ENCODE measurements at places on chromosomes 7 and 10.

- peak; percentile 17 for DNase-seq
Observed at GRCh38 chr10:98404571-98405359, 10.2 kb downstream of the PYROXD2 start.

DNA sequence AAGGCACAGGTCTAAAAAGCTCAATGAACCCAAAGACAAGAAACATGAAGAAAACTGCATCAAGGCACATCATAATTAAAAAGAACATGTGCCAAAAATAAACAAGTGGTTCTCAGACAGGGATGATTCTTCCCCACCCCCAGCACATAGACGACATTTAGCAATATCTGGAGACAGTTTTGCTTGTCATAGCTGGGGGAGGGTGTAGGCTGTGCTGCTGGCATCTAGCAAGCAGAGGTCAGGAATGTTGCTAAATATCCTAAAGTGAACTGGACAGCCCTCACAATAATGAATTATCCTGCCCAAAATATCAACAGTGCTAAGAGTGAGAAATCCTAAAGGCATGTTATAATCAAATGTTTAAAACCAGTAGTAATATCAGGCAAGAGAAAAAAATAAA is 122.6 kb downstream of the MICU1 start:
- DNase-seq, result no peak

DNA sequence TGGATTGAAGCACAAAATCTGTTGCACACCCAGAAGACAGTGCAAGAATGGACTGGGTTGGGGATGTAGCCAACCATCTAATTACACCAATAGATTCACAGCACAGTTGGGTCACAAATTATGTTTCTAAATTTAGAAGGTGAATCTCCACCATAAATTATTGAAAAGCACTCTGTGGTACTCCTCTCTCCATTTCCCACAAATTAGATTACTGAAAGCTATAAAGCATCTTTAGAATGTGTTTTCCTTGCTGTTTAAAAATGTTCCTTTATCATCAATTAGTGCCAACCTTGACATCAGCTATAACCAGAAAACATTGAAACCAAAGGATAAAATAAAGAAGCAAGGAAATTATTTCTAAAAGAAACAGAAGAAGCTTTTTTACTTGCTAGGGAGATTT is 39.9 kb upstream of the HDAC9 start:
- DNase-seq, result no peak

DNA sequence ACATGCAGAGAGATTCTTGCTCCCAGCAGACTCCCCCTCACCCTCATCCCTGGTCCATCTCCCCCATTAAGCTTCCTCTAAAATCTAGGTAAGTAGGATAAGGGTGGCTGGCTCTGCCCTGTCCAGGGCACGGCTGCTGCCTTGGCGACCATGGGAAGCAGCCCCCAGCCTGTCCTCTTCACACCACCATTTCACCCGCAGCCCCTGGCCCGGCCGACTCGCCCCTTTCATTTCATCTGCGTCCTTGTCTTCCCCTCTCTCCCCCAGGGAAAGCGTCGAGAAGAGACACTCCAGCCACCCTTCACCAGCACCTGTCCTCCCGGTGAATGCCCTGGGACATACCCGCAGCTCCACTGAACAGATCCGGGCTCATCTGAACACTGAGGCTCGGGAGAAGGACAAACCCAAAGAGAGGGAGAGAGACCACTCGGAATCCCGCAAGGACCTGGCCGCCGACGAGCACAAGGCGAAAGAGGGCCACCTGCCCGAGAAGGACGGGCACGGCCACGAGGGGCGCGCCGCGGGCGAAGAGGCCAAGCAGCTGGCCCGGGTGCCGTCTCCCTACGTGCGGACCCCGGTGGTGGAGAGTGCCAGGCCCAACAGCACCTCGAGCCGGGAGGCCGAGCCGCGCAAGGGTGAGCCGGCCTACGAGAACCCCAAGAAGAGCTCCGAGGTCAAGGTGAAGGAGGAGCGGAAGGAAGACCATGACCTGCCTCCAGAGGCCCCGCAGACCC is 342.3 kb upstream of the GALNT17 start:
- DNase-seq, result no peak

DNA sequence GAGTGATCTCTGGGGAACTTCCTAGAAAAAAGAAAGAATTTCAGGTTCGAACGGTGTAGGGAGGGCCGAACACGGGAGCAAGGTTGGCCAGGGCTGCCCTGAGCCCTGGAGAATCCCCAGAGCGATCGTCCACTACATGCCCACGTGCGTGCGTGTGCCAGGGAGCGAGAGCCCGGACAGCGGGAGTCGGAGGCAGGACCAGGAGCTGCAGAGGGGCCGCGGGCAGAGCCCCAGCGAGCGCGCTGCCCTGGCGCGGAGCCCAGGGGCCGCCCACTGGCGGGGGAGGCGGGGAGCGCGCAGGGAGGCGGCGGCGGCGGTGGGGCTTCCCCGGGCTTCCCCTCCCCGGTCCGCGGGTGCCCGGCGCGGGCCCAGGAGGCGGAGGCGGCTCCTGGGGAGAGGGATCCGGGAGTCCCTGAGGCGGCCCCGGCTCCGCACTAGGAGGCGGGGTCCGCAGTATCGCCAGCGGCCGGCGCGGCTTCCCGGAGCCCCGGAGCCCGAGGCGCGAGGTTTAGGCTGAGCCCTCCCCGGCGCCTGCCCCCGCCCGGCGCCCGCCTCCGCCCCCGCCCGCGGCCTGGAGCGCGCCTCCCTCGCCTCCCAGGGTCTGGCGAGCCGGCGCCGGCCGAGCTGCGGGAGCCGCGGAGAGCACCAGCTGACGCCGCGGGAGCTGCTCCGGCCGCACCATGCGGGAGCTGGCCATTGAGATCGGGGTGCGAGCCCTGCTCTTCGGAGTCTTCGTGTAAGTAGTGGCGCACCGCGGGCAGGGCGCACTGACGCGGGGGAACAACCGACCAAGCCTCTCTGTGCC is at the start of gene PLPP4:
Gene PLPP4 (plus strand): TSS at position 602 of the 805 bp plus-strand sequence. CDS start 79 bp downstream, at position 681.
- no peak for DNase-seq

DNA sequence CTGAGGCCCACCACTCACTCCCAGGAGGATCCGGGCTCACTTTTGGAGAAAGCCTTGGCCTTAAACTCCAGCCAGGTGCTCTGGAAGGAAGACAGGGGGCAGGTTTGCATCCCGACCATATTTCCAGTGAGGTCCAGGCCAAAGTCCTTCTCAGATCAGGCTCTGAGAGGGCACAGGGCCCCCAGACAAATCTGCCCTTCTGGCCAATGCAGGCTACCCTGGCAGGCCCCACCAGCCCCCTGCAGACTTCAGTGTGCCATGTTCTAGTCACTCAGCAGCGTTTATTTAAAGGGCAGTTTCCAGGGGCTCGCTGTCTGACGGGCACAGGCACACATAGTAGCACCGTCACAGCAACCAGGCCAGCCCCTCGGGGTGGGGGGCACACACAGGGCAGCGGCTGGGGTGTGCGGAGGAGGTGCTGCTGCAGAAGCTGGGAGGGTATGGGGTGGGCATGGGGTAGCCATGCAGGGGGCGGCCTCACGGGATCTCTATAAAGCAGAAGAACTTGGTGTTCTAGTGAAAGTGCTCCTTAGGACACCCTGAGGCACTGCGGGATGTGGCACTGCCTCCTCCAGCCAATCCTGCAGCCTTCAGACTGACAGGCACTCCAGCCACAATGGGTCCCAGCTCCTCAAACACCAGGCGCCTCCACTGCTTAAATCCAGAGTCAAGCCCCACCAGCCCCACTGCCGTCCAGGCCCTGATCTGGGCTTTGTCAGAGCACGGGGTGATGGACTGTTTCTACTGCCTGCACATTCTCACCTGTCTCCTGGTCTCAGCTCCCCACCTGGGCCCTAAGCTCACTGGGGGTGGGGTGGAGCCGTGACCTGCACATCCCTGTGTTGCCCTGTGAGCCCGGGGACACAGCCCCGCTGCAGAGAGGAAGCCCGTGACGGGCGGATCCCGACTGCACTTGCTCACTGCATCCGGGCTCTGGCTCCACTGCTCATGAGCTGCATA is 9.6 kb upstream of the PYROXD2 start:
- DNase-seq, result no peak

- no peak for DNase-seq
Observed at GRCh38 chr10:122504610-122504950, 43.2 kb downstream of the HTRA1 start.

- no peak for DNase-seq
Observed at GRCh38 chr7:150948791-150949251, 29.3 kb downstream of the KCNH2 start.

GRCh38 chr10:22111705-22112104 is 106.1 kb downstream of the EBLN1 start:
- no peak for DNase-seq

DNA sequence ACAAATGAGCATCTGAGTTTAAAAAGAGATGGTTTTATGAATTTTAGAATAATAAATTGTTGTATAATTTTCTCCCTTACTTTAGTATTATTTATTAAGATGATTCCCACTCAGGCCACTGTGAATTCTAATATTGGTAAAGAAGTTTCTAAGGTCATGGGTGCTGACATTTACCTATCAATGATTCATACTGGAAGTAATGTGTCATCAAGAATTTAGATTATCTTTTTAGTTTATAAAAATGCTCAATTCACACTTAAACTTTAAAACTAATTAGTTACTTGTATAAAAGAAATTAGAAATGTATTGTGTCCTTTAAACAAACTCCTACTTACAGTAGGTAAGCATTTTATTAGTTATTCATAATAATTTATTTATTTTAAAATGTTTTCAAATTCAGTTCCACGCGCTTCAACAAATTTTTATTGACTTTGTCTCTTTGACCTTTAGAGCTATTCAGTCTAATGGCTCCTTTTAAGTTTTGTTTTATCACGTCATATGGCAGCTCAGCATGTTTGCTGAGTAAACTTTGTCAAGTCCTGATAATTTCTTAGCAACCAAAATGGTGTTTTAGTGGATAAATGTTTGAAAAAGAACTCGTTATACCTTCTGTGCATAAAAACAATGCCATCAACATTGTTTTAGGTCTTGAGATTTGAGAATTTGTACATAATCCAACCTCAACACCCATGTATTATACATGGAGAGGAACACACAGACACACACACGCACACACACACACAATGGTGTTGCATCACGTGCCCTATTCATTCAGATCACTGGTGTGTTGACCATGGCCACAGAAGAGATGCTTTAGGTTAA is 15.1 kb upstream of the MRC1 start:
- DNase-seq, result no peak
